Stimulated activated CD4-positive, alpha-beta T cell treated with anti-CD3 and anti-CD28 coated beads, Interleukin-4, amount 100 ng/mL, for 1 hour (primary cell): ENCODE measurements at places on chromosomes 11 and 22.

DNA sequence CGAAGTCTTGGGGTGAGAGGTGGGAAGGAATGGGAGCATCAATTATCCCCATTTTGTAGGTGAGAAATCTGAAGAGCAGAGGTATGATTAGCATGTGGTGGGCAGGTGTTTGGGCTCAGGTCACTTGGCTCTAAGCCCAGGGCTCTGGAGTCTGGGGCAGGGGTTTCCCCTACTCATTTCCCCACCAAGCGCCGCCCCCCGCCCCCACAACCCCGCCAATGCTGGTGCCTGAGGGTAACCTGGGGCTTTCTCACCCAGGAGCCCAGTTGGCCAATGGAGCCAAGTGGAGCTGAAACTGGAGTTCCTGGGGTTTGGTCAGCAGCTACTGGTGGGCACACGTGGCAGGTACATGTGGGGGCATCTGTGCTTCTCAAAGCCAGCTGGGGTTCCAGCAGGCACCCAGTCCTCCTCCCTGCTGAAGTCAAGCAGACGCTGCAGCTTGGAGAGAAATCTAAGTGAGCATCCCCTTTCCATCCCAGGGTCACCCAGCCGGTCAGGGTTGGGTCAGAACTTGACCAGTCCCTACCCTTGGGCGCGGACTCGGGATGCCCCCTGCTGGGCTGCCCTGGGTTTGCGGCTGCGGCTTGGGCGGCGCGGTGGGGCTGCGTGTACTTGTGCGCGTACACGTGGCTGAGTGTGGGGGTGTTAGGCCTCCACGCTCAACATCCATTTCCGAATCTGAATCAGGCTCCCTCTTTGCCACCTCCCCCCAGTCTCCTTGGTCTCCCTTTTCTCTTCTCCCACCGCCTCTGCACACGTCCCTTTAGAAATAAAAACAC lies 1.7 kb upstream of the CHRM1 start:
- peak; percentile 41 for DNase-seq

- no peak for DNase-seq
These were observed 195.1 kb upstream of the PLET1 start for GRCh38 chr11:112455791-112456190.

- DNase-seq = no peak
These were observed 2.6 kb upstream of the ATP6V1E1 start for GRCh38 chr22:17631076-17631565.

DNA sequence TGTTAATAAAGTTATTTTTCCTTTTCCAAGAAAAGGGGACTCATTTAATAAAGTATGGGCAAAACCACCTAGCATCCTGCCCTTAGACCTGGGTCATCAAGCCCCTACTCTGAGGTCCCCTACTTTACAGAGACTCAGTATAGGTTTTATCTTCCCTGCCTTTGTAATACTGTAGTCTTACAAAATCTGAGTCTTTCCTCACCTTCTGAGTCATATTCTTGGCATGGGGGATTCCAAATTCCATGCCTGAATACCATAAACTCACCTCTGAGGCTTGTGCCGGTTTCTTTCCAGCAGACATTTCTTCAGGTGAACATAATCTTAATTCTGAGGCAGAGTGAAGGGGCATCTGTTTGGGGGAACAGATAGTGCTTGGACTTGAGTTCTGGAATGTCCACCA lies 282.5 kb downstream of the KCNA4 start:
- DNase-seq = no peak

DNA sequence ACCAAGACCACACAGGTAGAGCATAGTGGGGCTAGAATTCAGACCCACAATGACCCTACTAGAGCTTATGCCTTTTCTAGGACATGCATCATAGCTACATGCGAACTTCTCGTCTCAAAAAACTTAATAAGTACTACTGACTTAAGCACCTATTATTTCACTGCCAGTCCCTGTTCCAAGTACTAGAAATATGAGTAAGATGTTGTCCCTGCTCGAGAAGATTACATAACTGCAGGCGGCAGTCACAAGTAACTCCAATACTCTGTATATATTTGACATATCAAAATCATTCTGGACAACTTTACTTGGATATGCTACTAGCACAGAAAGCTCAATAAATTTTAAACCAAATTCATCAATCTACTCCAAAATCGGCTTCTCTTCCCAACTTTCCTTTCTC lies 235.0 kb downstream of the TTC28 start:
- no peak for DNase-seq

GRCh38 chr11:5004424-5005274 lies 10.0 kb downstream of the OR51L1 start:
- DNase-seq = peak; percentile 7

- DNase-seq = no peak
These were observed 78.8 kb upstream of the RCN1 start for GRCh38 chr11:32012049-32012448.

- no peak for DNase-seq
These were observed 76.7 kb downstream of the SVIP start for GRCh38 chr11:22752908-22753310.

DNA sequence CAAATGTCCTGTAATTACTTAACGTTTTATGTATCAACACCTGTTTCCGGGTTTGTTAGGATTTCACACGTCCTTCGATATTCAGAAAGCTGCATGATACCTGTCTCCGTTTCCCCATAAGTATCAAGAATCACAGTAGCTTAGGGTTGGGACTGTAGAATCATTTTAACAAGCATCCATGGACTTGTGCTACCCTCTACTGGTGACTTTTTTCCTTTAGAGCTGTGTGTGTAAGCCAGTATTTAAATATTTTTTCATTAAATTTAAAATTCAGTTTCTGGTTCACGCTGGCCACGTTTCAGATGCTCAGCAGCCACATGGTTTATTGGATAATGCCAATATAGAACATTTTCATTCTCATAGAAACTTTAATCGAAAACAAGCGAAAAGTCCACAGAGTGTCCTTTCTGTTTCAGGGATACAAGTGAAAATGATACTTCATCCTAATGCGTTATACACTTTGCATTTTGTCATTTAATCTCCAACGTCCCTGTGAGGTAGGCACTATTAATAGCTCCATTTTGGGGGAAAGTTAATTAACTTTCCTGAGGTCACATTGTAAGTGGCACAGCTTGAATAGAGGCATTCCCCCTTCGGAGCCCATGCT lies 61.5 kb upstream of the SLC25A18 start:
- DNase-seq = no peak

- no peak for DNase-seq
These were observed 969 bp downstream of the CCDC117 start for GRCh38 chr22:28773461-28773867.

- DNase-seq = peak; percentile 41
These were observed 41.9 kb downstream of the MED15 start for GRCh38 chr22:20549232-20549841.

DNA sequence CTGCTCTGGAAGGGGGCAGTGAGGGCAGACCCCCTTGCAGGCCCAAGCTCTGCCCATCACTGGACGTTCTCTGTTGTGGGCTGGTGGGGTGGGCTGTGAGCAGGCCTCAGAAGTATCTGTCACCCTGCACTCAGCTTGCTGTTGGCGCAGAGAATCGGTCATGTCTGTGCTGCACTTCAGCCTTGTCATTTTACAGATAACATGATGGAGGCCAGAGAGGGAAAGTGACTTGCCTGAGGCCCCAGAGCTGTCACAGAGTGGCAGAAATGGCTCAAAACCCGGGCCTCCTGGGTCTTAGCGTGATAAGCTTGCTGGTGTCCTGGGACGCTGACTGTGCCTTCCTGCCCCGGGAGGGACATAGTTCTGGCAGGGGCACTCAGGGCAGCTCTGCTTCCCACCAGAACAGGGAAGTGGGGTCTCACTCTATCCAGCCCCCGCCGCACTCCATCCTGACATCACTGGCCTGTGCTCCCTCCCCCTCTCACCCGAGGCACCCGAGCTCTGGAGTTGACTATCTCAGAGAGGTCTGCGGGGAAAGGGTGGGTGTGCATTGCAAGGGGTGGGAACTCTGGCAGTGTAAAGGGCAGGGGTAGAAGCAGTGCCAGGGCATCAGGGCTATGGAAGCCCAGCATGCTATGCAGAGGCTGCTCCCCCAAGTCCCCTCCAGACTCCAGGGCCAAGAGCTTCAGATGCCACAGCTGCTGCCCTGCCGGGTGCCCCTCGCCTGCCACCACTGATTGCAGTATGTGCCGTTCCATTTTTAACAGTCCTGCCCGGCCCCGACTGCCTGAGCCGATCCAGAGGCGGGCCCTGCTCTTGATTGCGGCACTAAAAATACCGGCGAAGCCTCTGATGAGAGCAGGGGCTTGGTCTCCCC lies 50.4 kb upstream of the NECTIN1 start:
- DNase-seq = no peak

- DNase-seq = no peak
These were observed 134.6 kb downstream of the SPATA19 start for GRCh38 chr11:133710681-133711240.
